H1 (cell line): ENCODE measurements at places on chromosomes 3 and 15. TPM values are rescaled to one million over a fixed set of nuclear protein-coding genes. Genes with fewer than 3 reads are reported as not detected.

GRCh38 chr15:43277901-43278300, 11.2 kb upstream of the TGM5 start:
- DNase-seq, result no peak

The ADGRG7 gene
- not detected in 2 replicates for total RNA-seq

GRCh38 chr15:57732526-57733331, 26.2 kb downstream of the POLR2M start:
- peak; percentile 80 for DNase-seq

The TRAT1 gene
- total RNA-seq, result not detected in 2 replicates

DNA sequence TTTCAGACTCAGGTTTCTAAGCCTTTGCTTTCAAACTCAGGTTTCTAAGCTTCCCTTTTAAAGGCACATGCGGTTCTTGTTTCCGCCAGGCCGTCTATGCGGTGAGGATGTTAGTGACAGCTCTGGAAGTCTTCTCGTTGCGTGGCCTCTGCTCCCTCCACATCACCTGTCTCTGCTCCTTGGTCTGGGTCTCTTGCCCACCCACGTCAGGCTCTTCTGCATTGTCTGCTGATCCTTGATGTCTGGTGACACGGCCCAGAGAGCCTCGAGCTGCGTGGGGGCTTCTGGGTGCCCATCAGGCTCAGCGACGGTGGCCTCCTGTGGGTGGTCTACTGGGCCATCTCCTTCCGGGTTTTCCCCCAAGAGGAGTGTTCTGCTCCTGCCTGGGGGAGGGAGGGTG, 30.5 kb downstream of the KLF13 start:
- no peak for DNase-seq

DNA sequence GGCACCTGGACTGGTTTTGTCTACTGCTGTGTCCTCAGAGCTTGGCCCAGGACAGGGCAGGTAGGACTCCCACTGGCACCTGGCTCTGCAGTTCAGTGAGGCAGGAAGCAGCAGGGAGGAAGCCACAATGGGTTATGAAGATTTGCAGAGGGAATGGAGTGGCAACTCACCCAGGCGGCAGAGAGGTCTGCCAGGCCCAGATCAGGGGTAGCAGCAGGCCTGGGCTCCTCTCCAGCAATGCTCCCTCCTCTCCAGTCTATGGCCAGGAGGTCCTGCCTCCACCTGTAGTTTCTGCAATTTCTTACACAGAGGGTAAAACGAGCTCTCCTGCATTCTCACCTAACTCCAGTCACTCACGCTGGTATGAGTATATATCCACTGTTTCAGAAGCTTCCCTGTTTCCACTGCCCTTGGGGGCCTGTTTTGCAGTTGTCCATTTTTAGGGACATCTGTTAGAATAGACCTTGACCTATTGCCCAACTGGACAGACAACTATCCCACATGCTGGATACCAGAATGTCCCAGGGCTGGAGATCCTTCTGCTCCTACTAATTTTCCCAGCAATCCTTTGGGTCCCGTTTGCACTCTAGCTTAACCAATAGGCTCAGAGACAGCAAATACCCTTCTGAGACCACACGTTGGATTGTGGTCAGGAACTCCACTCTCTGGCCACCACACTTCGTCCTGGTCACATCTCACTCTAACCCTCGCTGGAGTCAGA, 35.2 kb downstream of the HMCES start:
- no peak for DNase-seq

DNA sequence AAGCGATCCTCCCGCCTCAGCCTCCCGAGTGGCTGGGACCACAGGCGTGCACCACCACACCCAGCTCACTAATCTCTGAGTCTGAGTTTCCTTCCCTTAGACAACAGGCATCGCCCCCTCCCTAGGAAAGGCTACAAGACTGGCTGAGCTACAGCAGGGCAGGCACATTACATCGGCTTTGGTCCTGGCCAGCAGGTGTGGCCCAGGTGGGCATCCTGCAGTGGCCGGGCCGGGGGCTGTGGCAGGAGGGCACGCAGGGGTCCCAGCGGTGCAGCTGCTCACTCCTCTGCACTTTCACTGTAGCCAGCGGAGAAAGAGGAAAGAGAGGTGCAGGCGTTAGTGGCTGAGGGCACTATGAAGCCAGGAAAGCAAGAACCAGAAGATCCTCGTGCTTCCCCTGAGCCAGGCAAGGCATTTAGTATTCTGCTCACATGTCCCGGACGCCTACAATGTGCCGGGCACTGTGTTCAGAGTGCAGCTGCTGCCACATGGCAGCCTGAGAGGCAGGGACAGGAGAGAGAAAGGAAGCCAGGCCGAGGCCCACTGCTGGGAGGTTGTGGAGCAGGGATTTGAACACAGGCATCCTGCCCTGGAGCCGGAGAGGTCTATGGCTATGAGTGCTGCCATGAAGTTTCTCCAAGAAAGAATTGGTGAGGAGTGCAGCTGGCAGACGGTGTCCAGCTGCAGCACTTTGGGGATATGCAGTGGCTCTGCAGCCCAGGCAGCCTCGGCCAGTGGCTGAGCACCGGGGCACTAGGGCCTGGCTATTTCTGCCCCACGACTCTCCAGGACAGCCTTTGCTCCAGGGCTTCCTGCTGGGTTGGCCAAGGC, 22.3 kb downstream of the GRIP2 start:
- DNase-seq, result no peak

DNA sequence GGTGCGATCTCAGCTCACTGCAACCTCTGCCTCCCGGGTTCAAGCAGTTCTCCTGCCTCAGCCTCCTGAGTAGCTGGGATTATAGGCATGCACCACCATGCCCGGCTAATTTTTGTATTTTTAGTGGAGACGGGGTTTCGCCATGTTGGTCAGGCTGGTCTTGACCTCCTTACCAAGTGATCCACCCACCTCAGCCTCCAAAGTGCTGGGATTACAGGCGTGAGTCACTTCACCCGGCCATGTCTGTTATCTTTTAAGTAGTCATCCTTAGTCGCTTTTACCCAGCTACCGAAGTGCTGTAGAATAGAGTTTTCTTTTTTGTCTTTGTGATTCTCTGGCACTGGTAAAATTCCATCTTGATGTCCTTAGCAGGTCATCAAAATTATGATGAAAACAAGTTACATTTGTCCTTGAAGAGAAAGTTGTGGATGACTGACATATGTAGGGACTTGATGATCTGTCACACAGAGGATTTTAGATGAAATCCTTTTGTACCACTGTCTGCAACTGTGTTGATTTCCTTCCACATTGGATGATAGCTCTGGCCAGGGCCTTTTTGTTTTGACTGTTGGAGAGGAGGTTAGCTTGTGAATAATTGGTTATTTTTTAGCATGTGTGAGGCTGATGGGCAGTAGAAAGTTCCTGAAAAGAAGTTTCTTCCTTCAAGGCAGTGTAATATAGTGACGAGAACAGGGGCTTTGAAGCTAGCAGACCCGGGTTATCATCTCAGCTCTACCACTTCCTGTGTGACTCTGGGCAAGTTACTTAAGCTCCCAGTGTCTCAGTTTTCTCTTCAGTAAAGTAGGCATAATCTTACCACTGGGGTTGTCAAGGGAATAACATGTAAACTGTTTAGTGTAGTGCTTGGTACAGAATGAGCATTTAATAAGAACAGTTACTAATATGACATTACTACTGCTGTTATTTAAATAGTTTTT, 18.8 kb downstream of the ATG7 start:
- no peak for DNase-seq

DNA sequence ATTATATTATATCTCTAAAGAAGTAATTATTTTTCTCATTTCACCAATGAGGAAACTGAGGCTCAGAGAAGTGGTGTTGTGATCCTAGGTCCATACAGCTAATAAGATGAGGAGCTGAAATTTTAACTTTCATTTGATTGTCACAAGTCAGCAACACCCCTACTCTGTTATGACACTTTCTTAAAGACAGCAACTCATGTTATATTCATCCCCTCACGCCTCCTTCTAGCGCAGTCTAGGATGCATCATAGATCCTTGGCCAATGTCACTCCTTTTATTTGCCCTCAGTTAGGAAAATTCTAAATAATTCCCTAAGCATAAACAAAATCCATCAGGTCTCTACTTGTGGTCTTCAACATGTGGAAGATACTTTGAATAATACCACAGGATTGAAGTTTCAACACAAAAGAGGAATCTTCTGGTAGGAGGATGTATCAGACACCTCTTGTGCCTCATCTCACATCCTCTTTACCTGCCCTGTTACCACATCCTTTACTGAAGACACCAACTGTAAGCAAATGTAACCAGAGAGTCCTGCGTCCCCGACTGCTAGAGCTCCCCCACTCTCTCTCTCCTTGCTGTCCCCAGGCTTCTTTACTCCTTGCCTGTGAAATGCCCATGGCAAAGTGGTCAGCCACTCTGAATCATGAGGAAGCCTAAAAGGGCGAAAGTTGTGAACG, 53.7 kb downstream of the TRIM42 start:
- no peak for DNase-seq

- no peak for DNase-seq
Measured at GRCh38 chr15:80828796-80829195, 49.6 kb downstream of the CEMIP start.

GRCh38 chr3:42063888-42064287, 27.3 kb upstream of the TRAK1 start:
- no peak for DNase-seq

GRCh38 chr3:121175083-121175482, 267.1 kb downstream of the STXBP5L start:
- DNase-seq, result no peak
